ENCODE measurements at places on chromosomes 7 and 10.

GRCh38 chr10:99360934-99361333 is 31.8 kb downstream of the CNNM1 start:
- DNase-seq, result no peak

GRCh38 chr10:96482815-96483588 is 30.7 kb downstream of the TLL2 start:
- no peak for DNase-seq

DNA sequence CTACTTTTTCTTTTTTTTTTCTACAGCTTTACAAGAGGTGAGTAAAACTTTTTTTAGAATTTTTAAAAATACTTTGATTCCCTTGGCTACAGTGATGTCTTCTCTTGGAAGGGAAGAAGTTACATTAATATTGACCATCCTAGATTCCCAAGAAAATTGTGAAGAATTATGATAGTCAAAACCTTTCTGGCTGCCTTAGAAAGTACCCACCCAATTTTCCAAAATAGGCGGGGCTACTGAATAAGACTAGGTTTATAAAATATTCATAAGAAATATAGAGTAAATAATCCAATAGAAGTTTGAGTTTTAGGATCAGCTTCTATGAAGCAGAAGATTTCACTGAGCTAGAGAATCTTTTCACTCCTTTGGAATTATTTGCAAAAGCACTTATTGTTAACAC is 3.0 kb downstream of the COL1A2 start:
- no peak for DNase-seq

DNA sequence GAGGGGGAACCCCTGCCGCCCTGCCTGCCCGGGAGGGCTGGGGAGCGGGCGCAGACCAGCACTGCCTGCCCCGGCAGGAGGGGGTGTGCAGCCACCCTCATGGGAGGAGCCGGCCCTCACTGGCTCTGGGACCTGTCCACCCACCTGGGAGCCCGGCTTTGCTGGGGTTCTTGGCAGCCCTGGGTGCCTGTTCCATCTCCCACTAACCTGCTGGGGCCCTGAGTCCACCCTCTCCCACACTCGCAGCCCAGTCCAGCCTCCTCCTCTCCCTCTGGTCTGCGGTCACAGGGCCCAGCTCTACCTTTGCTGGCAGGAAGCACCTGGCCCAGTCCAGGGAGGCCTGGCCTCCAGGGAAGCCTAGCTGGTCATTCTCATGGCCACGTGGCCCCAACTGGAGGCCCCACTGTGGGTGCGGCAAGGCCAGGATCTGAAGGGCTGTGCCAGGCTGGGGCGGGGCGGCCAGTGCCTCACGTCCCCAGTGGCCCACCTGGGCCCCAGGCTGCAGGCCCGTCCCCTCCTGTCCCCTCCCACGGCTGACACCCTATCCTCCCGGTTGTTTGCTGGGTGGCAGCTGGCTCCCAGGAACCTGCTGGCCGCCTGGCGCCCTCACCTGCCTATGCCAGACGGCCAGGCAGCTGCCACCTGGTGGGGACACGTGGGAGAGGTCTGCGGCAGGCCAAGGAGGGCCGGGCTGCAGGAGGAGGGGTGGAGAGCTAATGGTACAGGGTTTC is at the start of gene TMEM184A:
TMEM184A (minus strand) TSS at position 393 of the 731 bp plus-strand sequence. CDS start 721 bp downstream, outside the sequence.
- DNase-seq, result peak; percentile 33

DNA sequence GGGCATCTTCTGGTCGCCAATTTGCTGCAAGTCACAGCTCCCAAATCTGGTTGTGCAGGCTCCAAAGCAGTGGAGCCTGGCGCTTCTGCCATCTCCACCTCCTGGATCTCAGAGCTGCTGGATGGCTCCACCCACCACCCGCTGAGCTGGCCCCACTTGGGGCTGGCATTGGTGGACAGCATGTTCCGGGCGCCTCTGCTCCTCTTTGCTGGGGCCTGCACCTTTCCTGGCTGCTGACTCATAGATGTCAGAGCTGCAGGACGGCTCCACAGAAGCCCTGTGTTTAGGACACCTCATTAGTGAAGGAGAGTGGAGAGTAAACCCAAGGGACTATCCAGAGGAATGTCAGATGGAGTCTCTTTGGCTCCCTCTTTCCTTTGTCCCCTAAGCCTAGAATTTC is 27.4 kb downstream of the MAPK8 start:
- DNase-seq, result no peak
